GOT3 (cell line): ENCODE measurements at places on chromosomes 6 and 20.

- no peak for DNase-seq
Measured at GRCh38 chr6:11363881-11364576, 131.6 kb upstream of the NEDD9 start.

- DNase-seq, result no peak
Measured at GRCh38 chr20:63360850-63361518, at the start of gene CHRNA4. TSS of gene CHRNA4 (minus strand) at chr20:63361349. CDS start at chr20:63361165, 184 bp downstream.

- DNase-seq, result no peak
Measured at GRCh38 chr6:140256248-140256647, 881.8 kb upstream of the CITED2 start.

GRCh38 chr6:161168281-161168891 lies 105.5 kb downstream of the AGPAT4 start:
- peak; percentile 38 for DNase-seq
